ENCODE measurements at places on chromosomes 3 and 15.

GRCh38 chr3:30282154-30282696 is 324.2 kb upstream of the TGFBR2 start:
- H3K27ac ChIP-seq: no peak overlapping the region
- no peaks in the 10 kb centered on the region for H3K36me3 ChIP-seq
- peaks cover 20% of the 10 kb centered on the region for H3K4me1 ChIP-seq
- no peak overlapping the region for H3K4me3 ChIP-seq

DNA sequence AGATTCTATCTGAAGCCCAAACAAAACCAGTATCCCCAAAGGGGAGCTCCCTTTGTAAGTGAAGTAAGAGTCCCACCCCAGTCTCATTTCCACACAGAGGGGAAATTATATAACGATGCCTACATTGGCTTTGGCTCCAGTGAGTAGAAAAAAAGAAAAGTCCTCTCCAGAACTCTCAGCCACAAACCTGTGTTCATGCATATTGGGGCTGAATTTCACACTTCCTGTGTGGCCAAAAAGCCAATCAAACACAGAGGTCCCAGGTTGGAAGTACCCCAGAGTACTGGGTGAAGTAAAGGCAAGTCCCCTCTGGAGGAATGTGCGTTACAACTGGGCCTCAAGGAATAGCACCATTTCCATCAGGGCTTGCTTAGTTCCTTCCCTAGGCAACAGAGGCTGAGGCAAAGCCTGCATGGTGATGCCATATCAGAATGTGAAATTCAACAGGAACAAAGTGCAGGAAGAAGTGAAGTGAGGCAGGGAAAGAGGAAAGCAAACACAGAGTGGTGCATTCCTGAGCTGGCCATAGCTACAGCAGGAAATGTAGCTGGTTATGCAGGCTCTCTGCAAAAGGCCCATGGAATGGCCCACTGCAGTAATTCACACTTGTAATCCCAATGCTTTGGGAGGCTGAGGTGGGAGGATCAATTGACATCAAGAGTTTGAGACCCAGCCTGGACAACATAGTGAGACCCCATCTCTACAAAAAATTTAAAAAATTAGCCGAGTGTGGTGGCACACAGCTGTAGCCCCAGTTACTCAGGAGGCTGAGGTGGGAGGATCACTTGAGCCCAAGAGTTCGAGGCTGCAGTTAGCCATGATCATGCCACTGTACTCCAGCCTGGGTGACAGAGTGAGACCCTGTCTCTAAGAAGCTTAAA is 16.6 kb upstream of the CX3CR1 start:
- H3K27ac ChIP-seq: no peak overlapping the region
- no peak overlapping the region for H3K4me3 ChIP-seq
- no peaks in the 10 kb centered on the region for H3K4me1 ChIP-seq
- DNase-seq: no peak
- H3K36me3 ChIP-seq: no peaks in the 10 kb centered on the region

GRCh38 chr15:98724048-98724447 is 75.7 kb downstream of the IGF1R start:
- H3K4me1 ChIP-seq: peaks cover 29% of the 10 kb centered on the region
- no peak overlapping the region for H3K4me3 ChIP-seq
- DNase-seq: no peak
- H3K27ac ChIP-seq: no peak overlapping the region

DNA sequence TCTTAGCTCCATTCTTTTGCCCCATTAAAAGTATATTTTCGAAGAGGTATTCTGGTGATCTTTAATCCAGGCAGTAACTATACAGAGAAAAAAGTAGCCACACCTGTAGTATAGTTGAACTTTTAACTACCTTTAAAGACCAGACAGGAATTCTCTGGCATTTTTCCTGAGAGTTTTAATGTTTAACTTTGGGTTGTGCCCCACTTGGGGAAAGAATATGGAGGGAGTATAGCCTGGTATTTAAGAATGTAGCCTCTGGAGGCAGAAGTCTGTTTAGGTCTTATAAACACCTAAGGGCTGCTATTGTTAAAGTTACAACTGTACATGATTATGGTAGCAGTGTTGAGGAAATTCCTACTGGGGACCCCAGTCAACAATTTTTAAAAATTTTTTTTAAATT is 19.3 kb downstream of the C3orf85 start:
- H3K36me3 ChIP-seq: no peaks in the 10 kb centered on the region
- DNase-seq: no peak
- no peak overlapping the region for H3K27ac ChIP-seq
- H3K4me3 ChIP-seq: no peak overlapping the region
- no peaks in the 10 kb centered on the region for H3K4me1 ChIP-seq

DNA sequence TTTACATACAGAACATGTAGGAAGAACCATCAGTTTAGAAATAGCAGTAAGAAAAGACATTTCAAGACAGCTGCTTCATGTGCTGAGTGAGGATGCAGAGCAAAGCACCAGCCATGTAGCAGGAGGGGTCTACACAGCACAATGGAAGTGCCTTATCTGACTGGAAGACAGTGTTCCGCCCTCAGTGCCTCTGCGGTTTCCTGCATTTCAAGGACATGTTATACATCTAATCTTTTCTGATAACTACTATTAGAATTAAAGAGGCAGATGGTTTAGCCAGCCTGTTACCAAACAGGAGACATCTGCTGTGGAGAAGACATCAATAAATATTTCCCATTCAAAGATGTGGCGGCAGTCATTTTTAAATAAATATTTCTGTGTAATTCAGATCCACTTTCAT is 10.6 kb downstream of the LSG1 start:
- DNase-seq: no peak
- H3K27me3 ChIP-seq: no peaks in the 10 kb centered on the region
- H3K27ac ChIP-seq: no peak overlapping the region
- no peaks in the 10 kb centered on the region for H3K4me1 ChIP-seq

GRCh38 chr3:71172951-71173350 is 410.6 kb downstream of the FOXP1 start:
- DNase-seq: no peak
- no peak overlapping the region for H3K4me3 ChIP-seq
- peak overlapping the region; percentile 2 for H3K27ac ChIP-seq

- peaks cover 32% of the 10 kb centered on the region for H3K4me1 ChIP-seq
- no peak for DNase-seq
- H3K27ac ChIP-seq: no peak overlapping the region
- H3K4me3 ChIP-seq: no peak overlapping the region
- no peaks in the 10 kb centered on the region for H3K36me3 ChIP-seq
These were observed 127.9 kb downstream of the SLC9A9 start for GRCh38 chr3:143720381-143720780.

- DNase-seq: peak; percentile 8
- H3K27me3 ChIP-seq: no peaks in the 10 kb centered on the region
- H3K4me3 ChIP-seq: no peak overlapping the region
These were observed 85.5 kb downstream of the DMXL2 start for GRCh38 chr15:51536965-51537574.

DNA sequence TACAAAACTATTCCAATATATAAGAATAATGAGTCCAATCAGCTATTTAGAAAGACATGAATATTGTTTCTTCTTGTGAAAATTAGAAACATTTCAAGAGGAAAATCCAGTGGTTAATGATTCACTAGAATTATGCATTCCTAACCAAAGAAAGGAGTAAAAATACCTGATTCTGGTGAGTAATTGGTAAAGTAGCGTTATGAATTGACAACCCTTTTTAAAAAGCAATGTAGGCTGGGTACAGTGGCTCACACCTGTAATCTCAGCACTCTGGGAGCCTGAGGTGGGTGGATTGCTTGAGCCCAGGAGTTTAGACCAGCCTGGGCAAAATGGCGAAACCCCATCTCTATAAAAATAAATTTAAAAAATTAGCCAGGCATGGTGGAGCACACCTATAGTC is 43.3 kb downstream of the TOPAZ1 start:
- no peaks in the 10 kb centered on the region for H3K4me1 ChIP-seq
- H3K36me3 ChIP-seq: no peaks in the 10 kb centered on the region
- H3K27me3 ChIP-seq: no peaks in the 10 kb centered on the region
- no peak overlapping the region for H3K27ac ChIP-seq

GRCh38 chr3:25472153-25472552 is 44.1 kb downstream of the RARB start:
- peaks cover 11% of the 10 kb centered on the region for H3K4me1 ChIP-seq
- H3K27ac ChIP-seq: no peak overlapping the region
- no peaks in the 10 kb centered on the region for H3K27me3 ChIP-seq
- H3K4me3 ChIP-seq: no peak overlapping the region
- no peak for DNase-seq

- H3K4me3 ChIP-seq: no peak overlapping the region
- H3K4me1 ChIP-seq: peaks cover 12% of the 10 kb centered on the region
- no peaks in the 10 kb centered on the region for H3K36me3 ChIP-seq
These were observed 124.3 kb downstream of the RPLP1 start for GRCh38 chr15:69576948-69577351.

GRCh38 chr15:64525828-64526530 is 65.6 kb downstream of the ZNF609 start:
- H3K27me3 ChIP-seq: no peaks in the 10 kb centered on the region
- DNase-seq: no peak
- H3K27ac ChIP-seq: no peak overlapping the region
- H3K4me1 ChIP-seq: peaks cover 15% of the 10 kb centered on the region
- no peak overlapping the region for H3K4me3 ChIP-seq

GRCh38 chr3:5330152-5330810 is 142.8 kb downstream of the EDEM1 start:
- no peaks in the 10 kb centered on the region for H3K27me3 ChIP-seq
- H3K4me3 ChIP-seq: no peak overlapping the region
- no peak overlapping the region for H3K27ac ChIP-seq
- H3K4me1 ChIP-seq: no peaks in the 10 kb centered on the region

- no peak overlapping the region for H3K4me3 ChIP-seq
- H3K36me3 ChIP-seq: no peaks in the 10 kb centered on the region
- DNase-seq: no peak
- no peaks in the 10 kb centered on the region for H3K4me1 ChIP-seq
- H3K27ac ChIP-seq: no peak overlapping the region
These were observed 10.7 kb upstream of the RAB43 start for GRCh38 chr3:129132097-129132866.

- no peaks in the 10 kb centered on the region for H3K4me1 ChIP-seq
- no peak overlapping the region for H3K27ac ChIP-seq
- no peak overlapping the region for H3K4me3 ChIP-seq
- no peak for DNase-seq
These were observed 164.8 kb upstream of the CBLB start for GRCh38 chr3:106033654-106034053.

GRCh38 chr3:162601101-162601670 is 1104.6 kb downstream of the OTOL1 start:
- no peak overlapping the region for H3K27ac ChIP-seq
- no peaks in the 10 kb centered on the region for H3K27me3 ChIP-seq

DNA sequence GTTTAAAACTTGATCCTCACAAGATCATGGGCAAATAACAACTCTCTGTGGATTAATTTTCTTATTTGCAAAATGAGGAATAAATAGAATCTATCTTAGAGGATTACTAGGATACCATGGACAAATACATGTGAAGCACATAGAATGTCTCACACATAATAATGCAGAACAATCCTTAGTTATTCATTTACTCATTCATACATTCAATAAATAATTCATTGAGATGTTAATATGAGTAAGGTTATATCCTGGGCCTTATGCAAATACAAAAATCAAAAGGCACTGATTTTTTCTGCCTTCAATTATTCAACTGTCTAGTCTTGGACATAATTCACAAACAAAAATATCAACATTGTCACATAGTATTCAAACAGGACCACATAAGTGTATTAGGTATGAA is 654.1 kb downstream of the MECOM start:
- H3K27ac ChIP-seq: no peak overlapping the region
- peaks cover 24% of the 10 kb centered on the region for H3K4me1 ChIP-seq
- H3K4me3 ChIP-seq: no peak overlapping the region

GRCh38 chr15:93913310-93913709 is 318.1 kb upstream of the MCTP2 start:
- peaks cover under 1% of the 10 kb centered on the region for H3K4me1 ChIP-seq
- DNase-seq: no peak
- H3K4me3 ChIP-seq: no peak overlapping the region
- no peak overlapping the region for H3K27ac ChIP-seq

DNA sequence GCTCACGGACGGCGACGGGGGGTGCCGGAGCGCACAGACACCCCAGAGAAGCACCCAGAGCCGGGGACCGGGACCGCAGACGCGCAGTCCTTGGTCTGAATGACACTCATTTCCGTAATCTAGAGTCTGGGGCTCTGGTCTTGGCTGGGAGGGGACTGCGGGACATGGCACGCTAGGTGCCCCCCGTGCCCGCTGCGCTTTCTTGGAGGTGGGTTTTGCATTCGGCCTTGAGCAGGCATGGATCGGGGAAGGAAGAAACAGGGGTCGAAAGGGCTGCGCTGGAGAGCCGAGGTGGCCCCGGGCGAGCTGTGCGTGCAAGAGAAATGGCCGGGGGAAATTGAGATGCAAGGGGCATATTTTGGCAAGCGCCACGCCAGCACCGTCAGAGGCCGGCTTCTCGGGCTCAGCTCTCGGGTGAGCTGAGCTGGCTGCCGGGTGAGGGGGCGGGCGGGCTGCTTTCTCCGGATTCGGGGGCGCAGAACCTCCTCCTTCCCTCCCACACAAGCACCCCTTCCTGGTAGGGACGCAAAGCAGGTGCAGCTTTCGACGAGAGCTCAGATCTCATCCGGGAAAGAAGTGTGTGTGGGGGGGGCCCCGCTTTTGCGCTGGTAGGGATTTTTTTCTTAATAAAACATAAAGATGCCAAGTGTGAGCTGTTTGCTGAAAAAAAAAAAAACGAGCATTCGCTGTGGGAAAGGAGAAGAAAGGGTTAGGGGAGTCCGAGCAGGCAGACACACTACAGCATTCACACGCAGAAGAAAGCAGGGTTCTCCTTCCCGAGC is 963 bp upstream of the NTRK3 start:
- peak; percentile 45 for DNase-seq
- no peaks in the 10 kb centered on the region for H3K36me3 ChIP-seq
- H3K27me3 ChIP-seq: peaks cover 83% of the 10 kb centered on the region
- no peak overlapping the region for H3K27ac ChIP-seq

All from neural progenitor cell (in vitro differentiated cells).